ENCODE measurements at places on chromosomes 16 and 17.

- DNase-seq: no peak
Observed at GRCh38 chr16:1922357-1922756, 4.1 kb upstream of the HS3ST6 start.

- DNase-seq: no peak
Observed at GRCh38 chr16:11658896-11659708, 9.2 kb upstream of the SNN start.

DNA sequence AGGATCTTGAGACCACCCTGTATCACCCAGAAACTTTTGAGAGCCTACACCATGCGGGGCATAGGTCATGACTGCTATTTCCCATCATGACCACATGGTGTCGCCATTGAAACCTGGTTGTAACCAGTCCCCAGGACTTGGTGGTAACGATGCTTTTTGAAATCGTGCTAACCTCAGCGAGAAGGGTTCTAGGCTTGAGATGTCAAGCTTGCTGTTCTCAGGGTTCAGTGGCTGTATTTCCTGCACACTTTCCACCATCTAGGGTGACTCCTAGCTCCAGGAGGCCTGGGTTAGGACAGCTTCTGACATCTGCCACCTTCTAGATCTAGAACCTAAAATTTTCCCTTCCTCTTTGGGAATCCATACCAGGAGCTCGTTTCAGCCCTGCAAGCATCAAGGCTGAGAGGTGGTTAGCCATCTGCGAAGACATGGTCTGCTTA lies 13.0 kb upstream of the SPNS3 start:
- no peak for DNase-seq

- DNase-seq: no peak
Observed at GRCh38 chr17:28480799-28481571, 7.5 kb downstream of the SLC13A2 start.

- DNase-seq: no peak
Observed at GRCh38 chr17:42192189-42193126, 1.8 kb downstream of the GHDC start.

DNA sequence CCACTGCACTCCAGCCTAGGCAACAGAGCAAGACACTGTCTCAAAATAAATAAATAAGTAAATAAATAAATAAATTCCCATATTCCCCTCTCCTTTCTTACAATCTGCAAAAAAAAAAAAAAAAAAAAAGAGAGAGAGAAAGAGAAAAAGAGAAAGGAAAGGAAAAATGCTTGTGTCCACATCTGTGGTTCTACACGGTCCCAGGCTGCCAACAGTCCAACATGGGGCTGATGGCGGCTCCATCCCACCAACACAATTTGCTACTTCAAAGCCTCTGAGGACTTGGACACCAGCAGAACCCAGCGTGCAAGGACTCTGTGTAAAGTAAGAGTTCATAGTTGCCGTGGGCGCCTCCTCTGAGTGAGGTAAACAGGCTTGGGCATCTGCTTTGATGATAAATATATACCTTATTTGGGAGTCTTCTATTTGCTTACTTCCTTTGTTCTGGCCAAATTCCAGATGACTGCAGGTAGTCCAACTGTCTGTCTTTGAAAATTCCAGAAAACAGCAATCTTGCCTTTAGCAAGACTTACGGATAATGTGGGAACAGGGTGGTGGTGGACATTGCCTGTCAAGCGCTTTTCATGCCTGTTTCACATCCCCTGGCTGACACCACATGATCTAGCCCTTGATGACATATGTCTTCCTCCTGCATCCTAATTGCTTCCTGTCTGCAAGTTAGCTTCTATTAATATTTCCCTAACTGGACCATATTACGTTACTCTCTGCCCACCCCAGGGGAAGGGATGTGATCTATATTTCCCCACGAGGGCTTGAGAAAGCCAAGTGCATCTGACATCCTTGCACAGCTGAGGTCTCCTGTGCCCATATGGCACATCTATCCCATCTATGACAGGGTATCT lies 10.1 kb downstream of the LITAF start:
- no peak for DNase-seq

GRCh38 chr17:4846635-4847390 lies 13.7 kb downstream of the MINK1 start:
- no peak for DNase-seq

- DNase-seq: no peak
Observed at GRCh38 chr17:56985371-56986162, 7.6 kb downstream of the SCPEP1 start.

GRCh38 chr16:89144681-89145080 lies 26.9 kb upstream of the CDH15 start:
- DNase-seq: no peak

- DNase-seq: no peak
Observed at GRCh38 chr17:68457168-68457538, at the start of gene WIPI1. Gene WIPI1, minus strand, starts transcription at chr17:68457496. Its CDS starts 75 bp downstream, at chr17:68457421.

- no peak for DNase-seq
Observed at GRCh38 chr16:12090151-12090530, 113.6 kb downstream of the SNX29 start.

GRCh38 chr16:67199808-67200198 lies 872 bp downstream of the ELMO3 start:
- DNase-seq: no peak

GRCh38 chr17:32917081-32917480 lies 10.9 kb upstream of the TMEM98 start:
- DNase-seq: no peak

DNA sequence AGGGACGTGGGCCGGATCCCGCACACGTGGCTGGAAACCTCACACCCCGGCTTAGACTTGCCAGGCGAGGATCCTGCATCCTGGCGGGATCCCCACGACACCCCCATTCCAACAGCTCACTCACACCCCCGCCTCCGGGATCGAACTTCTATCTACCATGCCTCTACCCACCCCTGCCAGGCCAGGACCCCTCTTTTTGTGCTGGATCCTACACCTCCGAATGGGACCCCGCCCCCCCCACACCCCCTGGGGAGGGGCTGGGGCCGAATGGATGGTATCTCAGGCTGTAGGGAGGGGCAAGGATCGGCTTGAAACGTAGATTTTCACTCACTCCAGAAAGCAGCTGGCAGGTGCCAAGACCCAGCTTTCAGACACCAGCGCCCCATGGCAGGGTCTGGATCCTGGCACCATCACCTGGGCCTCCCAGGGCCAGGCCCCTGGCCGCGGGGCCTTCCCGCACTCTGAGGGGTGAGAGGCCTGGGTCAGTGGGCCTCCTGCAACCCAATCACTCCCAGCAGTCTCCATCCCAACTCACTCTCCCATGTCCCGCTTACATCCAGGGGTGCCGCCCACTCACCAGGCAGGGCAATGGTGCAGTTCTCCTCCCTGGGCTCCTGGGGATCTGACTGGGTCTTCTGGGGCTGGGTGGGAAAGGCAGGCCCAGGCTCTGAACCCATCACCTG lies 6.7 kb downstream of the PRSS36 start:
- DNase-seq: no peak

GRCh38 chr17:1201132-1201702 lies 21.4 kb upstream of the ABR start:
- no peak for DNase-seq

DNA sequence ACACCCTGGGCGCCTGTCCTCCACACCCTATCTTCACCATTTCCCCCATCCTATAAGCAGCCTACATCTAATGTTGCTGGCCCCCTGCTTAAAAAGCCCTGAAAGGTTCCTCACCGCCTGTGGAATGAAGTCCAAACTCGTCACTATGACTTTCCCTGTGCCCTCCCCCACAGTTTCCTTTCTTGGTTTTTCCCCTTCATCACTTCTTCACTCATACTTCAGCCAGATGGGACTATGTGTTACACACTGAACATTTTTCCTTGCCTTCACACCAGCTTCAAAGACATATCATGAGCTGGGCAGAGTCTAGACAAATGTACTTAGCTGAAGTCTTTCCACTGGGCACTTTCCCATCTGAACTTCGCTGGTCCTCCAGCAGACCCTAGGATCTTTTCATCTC lies 1.5 kb upstream of the MARCHF10 start:
- no peak for DNase-seq

DNA sequence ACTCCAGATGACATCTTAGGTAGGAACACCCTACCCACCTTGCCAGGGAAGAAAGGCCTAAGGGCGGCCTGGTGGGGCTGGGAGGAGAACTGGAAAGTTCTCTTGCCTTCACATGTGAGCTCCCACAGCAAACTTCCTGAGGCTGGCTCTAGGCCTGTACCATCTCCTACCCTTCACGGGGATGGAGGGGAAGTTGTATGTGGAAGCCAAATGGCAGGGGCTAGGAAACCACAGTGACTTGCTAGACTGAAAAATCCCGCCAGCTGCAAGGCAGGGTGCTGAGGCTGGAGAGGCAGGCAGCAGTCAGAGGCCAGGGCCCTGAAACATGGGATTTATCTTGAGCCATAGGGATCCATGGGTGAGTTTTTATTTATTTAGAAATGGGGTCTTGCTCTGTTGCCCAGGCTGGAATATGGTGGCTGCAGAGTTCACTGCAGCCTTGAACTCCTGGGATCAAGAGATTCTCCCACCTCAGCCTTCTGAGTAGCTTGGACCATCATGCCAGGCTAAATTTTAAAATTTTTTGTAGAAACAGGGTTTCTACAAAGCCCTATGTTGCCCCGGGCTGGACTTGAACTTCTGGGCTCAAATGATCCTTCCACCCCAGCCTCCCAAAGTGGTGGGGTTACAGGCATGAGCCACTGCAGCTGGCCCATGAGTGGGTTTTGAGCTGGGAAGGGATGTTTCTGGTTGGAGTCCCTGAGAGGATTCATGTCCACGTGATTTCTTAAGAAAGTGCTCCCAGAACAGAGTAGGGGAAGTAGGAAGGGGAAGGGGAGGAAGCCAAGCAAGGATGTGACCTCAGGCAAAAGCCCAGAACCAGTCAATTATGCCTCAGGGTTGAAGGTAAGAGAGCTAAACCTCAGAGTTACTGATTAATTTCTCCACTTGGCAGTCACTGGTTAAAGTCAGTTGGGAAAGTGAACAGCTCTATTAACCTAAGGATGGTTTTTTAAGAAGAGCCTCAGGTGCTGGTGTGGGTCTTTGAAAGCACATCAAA lies 4.0 kb upstream of the KAT8 start:
- DNase-seq: no peak

DNA sequence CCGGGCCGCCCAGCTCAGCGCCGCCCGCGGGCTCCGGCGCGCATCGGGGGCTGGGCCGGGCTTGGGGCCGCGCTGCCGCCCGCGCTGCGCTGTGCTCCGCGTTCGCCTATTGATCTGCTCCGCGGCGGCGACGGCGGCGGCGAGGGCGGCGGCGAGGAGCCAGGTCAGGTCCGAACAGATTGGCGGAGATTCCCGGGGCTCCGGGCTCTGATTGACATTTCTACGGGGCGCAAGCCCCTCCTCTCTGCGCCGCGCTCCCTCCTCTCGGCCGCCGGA lies 559 bp downstream of the IRX3 start:
- no peak for DNase-seq

- no peak for DNase-seq
Observed at GRCh38 chr16:29839822-29840221, 19.6 kb downstream of the MVP start.

GRCh38 chr17:21095735-21096134 lies 31.0 kb upstream of the DHRS7B start:
- DNase-seq: no peak

- no peak for DNase-seq
Observed at GRCh38 chr17:38762231-38762630, 9.7 kb downstream of the PSMB3 start.

DNA sequence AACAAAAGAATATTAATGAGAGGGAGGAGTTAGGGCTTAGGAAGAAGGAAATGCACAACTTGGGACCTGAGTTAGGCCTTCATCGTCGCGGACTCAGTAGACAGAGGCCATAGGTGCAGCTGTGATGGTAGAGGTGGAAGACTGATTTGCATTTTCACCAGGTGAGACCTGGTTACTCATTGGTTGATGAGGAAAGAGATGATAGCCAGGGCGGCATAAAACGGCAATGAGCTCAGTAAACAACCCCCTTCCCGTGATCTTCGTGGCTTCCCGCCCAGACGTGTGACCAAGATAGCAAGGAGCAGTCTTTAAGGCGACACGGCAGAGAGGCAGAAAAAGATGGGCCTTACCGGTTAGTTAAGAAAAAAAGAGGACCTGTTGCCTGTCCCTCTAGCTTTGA lies at the start of gene TMC5:
Gene TMC5 (plus strand): TSS at position 244 of the 400 bp plus-strand sequence. CDS start 22,156 bp downstream, outside the sequence.
- DNase-seq: no peak

DNA sequence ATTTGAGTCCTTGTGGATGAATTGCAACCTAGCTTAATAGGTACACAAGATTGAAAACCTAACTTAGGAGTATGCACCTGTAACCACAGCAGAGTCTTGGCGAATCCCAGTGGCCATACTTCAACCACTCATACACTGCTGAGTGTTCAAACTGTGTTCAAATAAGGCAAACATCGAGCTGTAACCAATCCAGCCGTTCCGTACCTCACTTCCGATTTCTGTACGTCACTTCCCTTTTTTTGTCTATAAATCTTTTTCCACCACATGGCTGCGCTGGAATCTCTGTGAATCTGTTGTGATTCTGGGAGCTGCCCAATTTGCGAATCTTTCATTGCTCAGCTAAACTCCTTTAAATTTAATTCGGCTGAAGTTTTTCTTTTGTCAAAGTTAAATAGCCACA lies 190.6 kb downstream of the MAF start:
- no peak for DNase-seq

DNA sequence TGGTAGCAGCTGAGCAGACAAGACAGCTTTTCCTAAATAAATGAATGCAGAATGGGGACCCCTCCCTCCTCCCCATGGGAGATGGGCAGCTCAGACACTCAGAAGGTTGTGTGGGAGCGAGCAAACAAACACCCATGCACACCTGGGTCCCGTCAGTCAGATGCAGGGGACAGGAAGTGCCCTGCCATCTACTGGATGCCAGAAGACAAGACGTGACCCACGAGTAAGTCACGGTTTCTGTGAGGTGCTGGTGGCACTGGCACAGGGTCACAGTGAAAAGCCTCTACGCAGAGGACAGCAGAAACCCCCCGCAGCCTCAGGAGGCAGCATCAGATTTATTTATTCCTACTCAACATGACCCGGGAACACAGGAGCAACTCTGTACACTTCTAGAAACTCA lies 8.4 kb downstream of the HBQ1 start:
- DNase-seq: no peak

GRCh38 chr17:69451416-69452394 lies 37.2 kb downstream of the MAP2K6 start:
- DNase-seq: no peak

GRCh38 chr17:13065032-13065431 lies 47.2 kb upstream of the ELAC2 start:
- DNase-seq: no peak

DNA sequence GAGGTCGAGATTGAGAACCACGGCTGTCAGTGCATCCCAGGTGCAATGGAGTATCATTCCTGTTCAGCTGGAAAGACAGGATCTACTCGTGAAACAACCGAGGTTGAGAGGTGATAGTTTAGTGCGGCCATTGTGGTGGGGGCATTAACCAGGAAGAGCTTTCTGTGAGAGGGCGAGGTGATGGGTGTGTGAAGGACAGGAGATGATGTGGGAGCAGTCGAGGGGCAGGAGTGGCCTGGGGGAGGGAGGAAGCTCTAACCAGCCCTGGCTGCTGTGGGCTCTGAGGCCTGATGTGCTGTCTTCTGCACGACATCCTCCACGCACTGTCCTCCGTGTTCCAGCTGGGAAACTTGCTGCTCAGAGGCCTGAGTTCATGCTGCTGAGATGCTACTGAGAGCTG lies 22.0 kb downstream of the GOSR2 start:
- DNase-seq: no peak
